ENCODE measurements at places on chromosomes 3 and 15.

DNA sequence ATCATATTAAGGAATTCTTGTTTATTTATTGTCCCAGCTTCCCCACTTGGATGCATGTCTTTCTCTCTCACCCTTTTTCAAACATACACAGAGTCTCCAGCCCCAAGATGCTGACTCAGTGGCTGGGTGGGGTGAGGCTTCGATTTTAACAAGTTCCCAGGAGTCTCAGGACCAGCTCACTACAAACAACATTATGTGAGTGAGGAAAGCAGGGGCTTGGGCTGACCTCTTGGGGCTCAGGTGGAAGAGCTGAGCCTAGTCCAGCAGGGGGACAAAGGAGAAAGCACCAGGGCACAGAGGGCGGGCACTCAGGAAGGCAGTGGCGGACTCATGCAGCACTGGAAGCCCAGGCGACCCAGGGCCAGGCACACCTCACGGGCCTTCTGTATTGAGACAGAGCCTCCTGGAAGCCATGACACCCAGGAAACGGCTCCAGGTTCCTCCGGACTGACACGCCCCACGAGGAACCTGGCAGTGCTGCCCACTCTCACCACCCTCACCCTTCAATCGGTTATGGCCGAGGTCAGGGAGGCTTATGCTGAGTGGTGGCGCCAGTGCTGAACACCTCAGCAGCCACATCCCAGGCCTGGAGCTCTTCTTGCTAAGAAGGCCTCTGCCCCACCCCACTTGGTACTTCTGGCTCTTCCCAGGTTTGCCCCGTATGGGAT is 97.4 kb downstream of the LRIG1 start:
- DNase-seq, result no peak

- DNase-seq, result no peak
These were observed 31.7 kb downstream of the NR2F2 start for GRCh38 chr15:96362011-96362754.

- no peak for DNase-seq
These were observed 282.9 kb downstream of the NTRK3 start for GRCh38 chr15:87973501-87974215.

GRCh38 chr15:85554852-85555521 is 174.6 kb downstream of the AKAP13 start:
- DNase-seq, result no peak

- DNase-seq, result no peak
These were observed 253.2 kb downstream of the RORA start for GRCh38 chr15:60975952-60976351.

- DNase-seq, result no peak
These were observed 834.6 kb upstream of the CFAP20DC start for GRCh38 chr3:59884409-59884808.

DNA sequence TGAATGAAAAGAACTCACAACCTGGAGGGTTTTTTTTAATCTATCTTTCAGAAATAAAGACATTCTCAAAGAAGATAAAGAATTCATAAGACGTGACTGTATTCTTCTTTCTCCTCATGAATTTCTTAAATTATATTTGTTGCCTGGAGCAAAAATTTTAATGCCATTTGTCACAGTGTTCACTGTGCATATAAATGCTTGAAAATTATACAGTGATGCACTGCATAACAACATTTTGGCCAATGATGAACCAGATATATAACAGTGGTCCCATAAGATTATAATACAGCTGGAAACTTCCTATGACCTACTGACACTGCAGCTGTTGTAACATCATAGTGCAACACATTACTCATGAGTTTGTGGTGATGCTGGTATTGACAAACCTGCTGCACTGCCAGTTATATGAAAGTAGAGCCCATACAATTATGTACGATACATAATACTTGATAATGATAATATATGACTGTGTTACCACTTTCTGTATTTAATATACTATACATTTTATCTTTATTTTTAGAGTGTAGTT is 67.3 kb downstream of the P2RY1 start:
- no peak for DNase-seq

- no peak for DNase-seq
These were observed 230.6 kb downstream of the THRB start for GRCh38 chr3:24264011-24264410.

DNA sequence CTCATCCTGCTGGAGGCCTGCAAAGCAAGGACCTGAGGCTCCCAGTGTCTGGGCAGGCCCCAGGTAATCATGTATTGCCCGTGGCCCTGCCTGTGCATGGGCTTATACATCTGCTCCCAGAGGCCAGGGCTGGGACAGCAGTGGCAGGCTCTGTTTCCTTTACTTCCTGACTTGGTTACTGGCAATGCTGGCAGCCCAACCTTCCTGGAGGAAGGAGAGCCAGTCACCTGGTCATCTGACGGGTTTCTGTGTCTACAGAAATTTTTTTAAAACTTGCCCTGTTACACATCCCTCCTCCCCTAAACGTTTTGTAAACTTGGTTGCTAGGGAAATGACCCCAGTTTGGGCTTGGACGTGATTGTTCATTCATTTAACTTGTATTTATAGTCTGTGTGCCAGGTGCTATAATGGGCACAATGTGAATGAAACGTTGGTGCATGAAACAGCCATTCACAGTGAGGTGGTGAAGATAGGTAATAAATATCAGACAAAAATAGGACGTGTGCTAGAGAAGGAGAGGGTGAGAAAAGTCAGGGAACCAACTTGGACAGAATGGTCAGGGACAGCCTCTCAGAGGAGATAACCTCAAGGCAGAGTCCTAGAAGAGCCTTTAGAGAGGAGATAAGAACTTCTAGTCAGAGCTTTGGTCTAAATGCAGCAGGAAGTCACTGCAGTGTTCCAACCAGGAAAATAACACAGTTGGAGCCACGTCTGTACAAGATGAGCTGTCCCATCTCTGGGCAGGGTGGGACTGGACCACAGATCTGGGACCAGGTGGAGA is 14.1 kb downstream of the TEX264 start:
- DNase-seq, result no peak
